ENCODE measurements at places on chromosomes 5 and 9. TPM values are rescaled to one million over a fixed set of nuclear protein-coding genes. Genes with fewer than 3 reads are reported as not detected.

DNA sequence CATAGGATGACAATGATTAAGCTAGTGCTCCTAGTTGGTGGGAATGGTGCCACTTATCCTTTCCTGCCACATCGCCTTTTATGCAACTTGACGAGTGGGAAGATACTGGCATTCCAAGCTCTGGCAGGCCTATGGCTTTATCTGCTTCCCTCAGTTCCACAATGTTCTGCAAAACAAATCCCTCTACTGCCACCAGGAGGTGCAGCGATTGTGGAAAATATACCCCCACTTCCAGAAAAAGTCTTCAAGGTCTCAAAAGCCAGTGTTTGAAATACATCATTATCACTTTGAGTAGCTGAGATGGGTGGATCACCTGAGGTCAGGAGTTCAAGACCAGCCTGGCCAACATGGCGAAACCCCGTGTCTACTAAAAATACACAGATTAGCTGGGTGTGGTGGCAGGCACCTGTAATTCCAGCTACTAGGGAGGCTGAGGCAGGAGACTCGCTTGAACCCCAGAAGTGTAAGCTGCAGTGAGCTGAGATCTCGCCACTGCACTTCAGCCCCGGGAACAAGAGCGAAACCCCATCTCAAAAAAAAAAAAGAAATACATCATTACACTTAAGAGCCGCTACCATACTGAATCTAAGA lies 3.4 kb downstream of the CLINT1 start:
- DNase-seq: peak; percentile 19
- H3K36me3 ChIP-seq: peaks cover 8% of the 10 kb centered on the region
- peaks cover 60% of the 10 kb centered on the region for H3K4me1 ChIP-seq
- no peak overlapping the region for H3K27ac ChIP-seq
- no peaks in the 10 kb centered on the region for H3K27me3 ChIP-seq
- no peak overlapping the region for H3K4me3 ChIP-seq

Gene TMEM174
- total RNA-seq: not detected

Gene MLANA
- total RNA-seq: not detected

Gene OR1L1
- not detected for total RNA-seq

- H3K4me3 ChIP-seq: no peak overlapping the region
- no peak for DNase-seq
- no peak overlapping the region for H3K27ac ChIP-seq
- H3K4me1 ChIP-seq: peaks cover 3% of the 10 kb centered on the region
- no peaks in the 10 kb centered on the region for H3K27me3 ChIP-seq
- H3K36me3 ChIP-seq: no peaks in the 10 kb centered on the region
Observed at GRCh38 chr9:79757074-79757473, 185.3 kb downstream of the TLE4 start.

Gene CDX1
- total RNA-seq: not detected

DNA sequence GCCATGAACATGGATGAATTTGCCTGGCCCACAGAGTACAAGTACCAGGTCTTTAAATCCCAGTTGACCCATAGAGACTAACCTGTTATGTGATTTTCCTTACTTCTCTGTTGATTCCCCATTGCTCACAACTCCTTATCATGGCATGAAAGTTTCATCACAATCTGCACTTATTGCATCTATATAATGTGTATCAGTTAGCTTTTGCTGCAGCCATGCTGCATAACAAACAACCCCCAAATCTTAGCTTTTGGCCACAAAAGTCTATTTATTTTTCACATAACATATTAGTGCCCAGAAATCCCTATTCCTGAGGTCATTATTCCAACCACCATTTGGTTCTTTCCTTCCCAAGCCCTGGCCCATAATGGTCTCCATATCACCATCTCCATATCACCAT lies 3.7 kb downstream of the GGTA1 start:
- H3K36me3 ChIP-seq: no peaks in the 10 kb centered on the region
- peaks cover 17% of the 10 kb centered on the region for H3K4me1 ChIP-seq
- no peak overlapping the region for H3K27ac ChIP-seq
- DNase-seq: no peak
- no peak overlapping the region for H3K4me3 ChIP-seq
- peaks cover 44% of the 10 kb centered on the region for H3K27me3 ChIP-seq

DNA sequence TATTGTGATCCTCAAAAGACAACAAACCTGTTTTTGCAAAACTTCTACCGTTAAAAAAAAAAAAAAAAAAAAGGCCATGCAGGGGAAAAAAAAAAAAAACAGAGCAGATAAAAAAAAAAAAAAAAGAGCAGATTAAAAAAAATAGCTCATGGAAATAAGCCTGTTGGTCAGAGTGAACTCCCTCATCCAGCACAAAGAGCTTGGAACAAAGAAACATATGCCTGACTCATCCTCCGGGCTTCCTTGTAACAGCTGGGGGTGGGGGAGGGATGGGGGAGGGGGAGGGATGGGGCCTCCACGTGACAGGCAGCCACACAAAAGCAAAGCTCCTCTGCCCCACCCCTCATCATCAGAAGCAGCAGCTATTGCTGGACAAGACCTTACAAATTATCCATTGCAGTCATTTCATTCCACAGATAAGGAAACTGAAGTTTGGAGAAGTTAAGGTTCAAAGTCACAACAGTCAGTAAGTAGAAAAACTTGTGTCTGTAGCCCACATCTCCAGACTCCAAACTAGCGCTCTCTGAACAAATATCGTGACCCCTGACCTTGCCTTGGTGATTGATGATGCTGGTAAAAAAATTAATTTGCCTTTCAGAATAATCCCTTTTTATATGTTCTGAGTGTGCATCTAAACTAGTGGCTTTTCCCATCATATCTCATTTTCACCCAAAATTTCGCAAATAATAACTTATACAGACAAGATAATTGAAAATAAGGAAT lies 38.9 kb downstream of the SLC35D2 start:
- no peak overlapping the region for H3K27ac ChIP-seq
- H3K4me3 ChIP-seq: no peak overlapping the region
- H3K36me3 ChIP-seq: no peaks in the 10 kb centered on the region
- H3K4me1 ChIP-seq: no peaks in the 10 kb centered on the region
- H3K27me3 ChIP-seq: no peaks in the 10 kb centered on the region

- no peaks in the 10 kb centered on the region for H3K36me3 ChIP-seq
- H3K27ac ChIP-seq: no peak overlapping the region
- H3K4me3 ChIP-seq: no peak overlapping the region
- no peaks in the 10 kb centered on the region for H3K4me1 ChIP-seq
- no peaks in the 10 kb centered on the region for H3K27me3 ChIP-seq
Observed at GRCh38 chr9:29796291-29796952, 2223.1 kb upstream of the C9orf72 start.

DNA sequence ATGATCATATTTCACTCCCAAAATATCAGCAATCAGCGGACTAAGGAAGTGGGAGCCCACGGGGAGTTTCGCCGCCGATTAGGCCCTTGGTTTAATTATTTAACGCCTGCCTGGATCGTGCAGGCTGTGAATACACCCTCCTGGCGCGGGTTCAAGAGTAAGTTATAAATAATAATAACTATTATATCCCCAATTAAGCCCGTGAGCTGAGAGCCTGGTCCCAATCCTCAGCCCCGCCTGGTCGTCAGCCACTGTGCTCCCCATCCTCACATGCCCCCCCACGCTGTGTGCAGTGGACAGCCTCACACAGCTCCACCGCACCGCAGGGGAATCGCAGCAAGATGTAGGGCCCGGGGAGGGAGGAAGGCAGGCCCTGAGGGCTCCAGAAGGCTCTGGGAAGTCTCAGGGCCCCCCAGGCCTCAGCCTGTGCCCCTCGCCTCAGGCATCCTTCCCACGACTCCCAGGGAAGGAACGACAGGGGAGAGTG lies 10.8 kb upstream of the PRRX2 start:
- H3K27me3 ChIP-seq: no peaks in the 10 kb centered on the region
- no peak for DNase-seq
- H3K4me1 ChIP-seq: no peaks in the 10 kb centered on the region
- no peak overlapping the region for H3K27ac ChIP-seq
- H3K4me3 ChIP-seq: no peak overlapping the region
- H3K36me3 ChIP-seq: no peaks in the 10 kb centered on the region

DNA sequence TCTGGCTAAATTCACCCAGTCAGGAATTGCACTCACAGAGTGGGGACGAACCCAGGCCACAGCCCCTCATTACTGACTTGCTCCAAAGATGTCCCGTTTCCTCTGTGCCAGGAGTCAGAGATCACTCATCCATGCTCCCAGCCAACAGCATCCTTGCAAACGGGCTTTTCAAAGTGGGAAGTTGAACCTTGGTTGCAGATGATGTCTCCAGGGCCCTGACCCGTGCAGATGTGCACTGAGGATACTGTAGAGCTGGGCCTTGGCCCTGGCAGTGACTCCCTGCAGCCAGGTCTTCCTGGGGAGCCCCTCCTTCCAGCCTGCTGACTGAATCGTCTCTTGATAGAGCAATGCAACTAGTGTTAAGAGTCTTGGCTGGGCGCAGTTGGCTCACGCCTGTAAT lies 22.3 kb downstream of the TCF7 start:
- H3K27ac ChIP-seq: peak overlapping the region; percentile 73
- H3K36me3 ChIP-seq: peaks cover 77% of the 10 kb centered on the region
- H3K4me3 ChIP-seq: peak overlapping the region; percentile 31
- DNase-seq: no peak
- H3K4me1 ChIP-seq: peaks cover 92% of the 10 kb centered on the region

Gene ISL1
- total RNA-seq: not detected

DNA sequence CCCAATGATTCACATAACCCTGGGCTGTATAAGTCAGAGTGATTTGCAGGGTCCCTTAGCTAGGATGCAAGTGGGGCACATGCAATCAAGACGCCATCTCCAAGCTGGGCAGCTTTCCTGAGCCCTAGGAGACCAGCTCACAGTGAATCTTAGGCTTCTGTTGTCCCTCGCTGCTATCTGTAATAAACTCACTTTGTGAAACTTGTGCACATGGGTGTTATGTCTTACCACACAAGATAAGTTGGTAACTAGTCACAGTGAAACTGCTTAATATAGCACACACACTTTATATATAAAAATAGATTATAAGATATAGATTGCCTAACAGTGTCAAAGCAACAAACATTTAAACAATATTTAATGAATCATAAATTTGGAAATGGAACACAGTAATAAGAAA lies 658.5 kb downstream of the SLCO4C1 start:
- H3K4me3 ChIP-seq: no peak overlapping the region
- no peaks in the 10 kb centered on the region for H3K4me1 ChIP-seq
- H3K27ac ChIP-seq: no peak overlapping the region
- H3K27me3 ChIP-seq: no peaks in the 10 kb centered on the region
